ENCODE measurements at places on chromosomes 1 and 21. TPM values are rescaled to one million over a fixed set of nuclear protein-coding genes. Genes with fewer than 3 reads are reported as not detected.

GRCh38 chr1:176559878-176560277 is 96.9 kb downstream of the PAPPA2 start:
- DNase-seq: peak; percentile 50

GRCh38 chr1:32848354-32849063 is 22.2 kb downstream of the FNDC5 start:
- no peak for DNase-seq

- no peak for DNase-seq
Observed at GRCh38 chr1:44682883-44683265, 8.4 kb downstream of the ARMH1 start.

DNA sequence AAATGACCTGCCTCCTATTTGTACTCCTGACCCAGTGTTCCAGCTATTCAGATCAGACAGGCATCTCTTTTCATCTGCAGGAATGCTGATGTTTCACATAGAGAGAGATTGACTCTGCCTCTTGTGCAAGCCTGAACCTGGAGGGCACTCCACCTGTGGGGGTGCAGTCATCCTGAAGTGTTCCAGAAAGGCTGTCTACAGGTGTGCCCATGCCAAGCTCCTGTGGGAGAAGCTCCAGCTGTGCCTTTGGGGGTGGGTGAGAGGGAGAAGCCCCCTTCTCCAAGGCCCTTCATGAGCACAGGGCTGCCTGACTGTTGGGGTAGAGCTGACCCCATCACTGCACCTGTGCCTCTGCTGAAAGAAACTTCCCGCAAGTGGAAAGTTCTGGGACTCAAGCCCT is 22.8 kb downstream of the IFI44 start:
- no peak for DNase-seq

- DNase-seq: no peak
Observed at GRCh38 chr1:218591966-218592365, 246.8 kb downstream of the TGFB2 start.

The NPHS2 gene
- total RNA-seq: not detected

The ATP8B2 gene
- total RNA-seq: 2.7 TPM

- no peak for DNase-seq
Observed at GRCh38 chr1:19398309-19398760, 86.2 kb downstream of the SLC66A1 start.

DNA sequence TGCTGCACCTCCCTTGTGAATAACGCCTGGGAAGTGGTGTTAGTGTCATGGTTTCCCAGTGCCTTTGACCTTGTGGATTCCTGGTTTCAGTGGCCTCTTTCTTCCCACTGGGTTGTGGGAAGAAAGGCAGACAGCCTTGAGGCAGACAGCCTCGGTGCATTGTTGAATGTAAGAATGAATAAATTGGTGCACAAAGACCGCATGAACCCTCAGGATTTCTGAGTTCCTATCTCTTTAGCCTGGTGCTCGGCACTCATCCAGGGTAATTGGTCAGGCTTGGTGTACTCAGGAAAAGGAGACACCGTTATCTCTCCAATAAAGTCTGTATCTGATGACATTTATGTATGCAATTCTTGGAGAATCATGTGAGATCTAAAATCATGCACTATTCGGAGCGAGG is 5.1 kb downstream of the ZNF362 start:
- DNase-seq: no peak

The RORC gene
- total RNA-seq: 15.4 TPM

DNA sequence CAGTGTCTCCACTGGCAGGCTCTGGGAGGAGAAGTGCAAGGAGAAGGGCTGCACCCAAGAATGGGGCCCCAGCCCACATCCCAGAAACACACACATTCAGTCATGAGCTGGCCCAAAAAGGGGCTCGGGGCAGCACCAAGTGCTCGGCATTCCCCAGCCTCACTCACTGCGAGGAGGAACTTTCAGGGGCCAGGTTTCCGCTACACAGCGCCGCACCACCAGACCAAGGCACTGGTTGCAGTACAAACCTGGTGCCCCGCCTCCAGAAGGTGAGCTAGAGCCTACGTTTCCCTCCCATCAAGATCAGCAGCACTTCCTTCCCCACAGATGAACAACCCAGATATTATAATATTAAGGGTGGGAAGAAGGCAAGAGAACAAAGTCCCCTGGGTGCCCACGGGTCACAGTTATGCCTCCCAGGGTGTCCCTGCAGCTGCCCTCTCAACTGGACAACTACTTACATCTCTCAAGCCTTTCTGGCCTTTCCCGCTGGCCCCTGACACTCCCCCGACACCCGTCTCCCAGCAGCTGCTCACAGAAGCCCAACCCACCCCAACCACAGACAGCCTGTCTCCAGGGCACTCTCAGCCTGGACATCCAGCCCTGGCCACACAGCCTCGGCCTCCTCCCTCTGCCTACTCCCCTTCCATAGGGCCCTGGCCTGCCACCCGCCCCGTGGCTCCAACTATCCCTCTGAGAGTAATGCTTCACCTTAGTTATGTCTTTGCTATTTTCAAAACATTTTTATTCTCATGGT is 3.8 kb downstream of the PBXIP1 start:
- DNase-seq: no peak

DNA sequence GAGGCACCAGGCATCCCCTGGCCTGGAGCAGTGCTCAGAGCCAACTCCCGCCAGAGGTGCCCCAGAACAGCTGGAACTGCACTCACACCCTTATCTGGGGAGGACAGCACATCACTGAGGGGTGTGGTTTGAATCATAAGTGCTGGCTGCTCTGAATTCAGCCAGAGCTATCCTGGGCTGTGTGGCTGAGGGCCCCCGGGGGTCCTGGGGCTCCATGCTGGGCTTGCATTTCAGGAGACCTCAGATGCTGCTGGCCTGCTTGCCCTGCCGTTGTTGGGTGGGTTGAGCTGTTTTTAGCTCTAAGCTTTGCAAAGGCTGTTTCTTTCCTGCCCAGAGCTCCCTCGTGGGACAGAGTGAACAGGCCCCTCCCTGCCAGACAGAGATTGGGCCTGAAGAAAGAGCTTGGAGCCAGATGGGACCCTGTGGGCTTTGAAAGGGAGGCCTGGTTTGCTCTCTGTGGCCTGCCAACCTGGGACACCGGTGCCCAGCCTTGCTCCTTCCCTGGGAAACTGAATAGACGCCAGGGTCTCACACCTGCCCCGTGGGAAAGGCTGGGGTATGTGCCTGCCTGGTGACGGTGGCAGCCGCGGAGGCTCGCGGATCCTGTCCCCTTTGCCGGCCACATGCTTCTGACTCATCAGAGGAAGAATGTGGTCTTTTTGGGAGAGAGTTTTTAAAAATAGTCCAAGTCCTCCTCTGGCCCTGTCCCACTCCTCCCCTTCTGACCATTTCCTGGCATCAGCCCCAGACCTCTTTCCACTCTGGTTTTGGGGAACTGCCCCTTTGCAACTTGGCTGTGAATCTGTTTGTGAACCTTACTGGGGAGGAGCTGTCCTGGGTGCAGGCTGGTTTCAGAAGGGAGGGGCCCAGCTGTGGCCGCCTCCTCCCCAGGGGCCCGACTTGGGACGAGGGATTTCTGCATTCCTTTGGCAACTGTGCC is 30.0 kb downstream of the ARHGEF10L start:
- DNase-seq: peak; percentile 78

All from right lobe of liver (tissue), 6 donors.